ENCODE measurements at places on chromosomes 3 and 15. TPM values are rescaled to one million over a fixed set of nuclear protein-coding genes. Genes with fewer than 3 reads are reported as not detected.

Gene NR2E3
- total RNA-seq, result not detected

Gene CSK
- 200 TPM for total RNA-seq

Gene GNAT1
- not detected for total RNA-seq

Gene TP63
- 2.3 TPM for total RNA-seq

DNA sequence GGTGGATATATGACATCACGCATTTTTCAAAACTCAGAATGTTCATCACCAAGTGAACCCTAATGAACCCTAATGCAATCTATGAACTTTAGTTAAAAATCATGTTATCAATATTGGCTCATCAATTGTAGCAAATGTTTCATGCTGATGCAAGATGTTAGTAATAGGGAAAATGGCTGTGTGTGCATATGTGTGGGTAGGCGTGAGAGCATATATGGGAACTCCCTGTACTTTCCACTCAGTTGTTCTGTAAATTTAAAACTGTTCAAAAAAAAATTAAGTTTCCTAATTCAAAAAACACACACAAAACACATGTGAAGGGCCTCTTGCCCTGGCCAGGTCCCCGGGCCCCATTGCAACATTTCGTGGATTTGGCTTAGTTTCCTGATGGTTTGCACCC is 89.7 kb upstream of the PROK2 start:
- peak; percentile 45 for DNase-seq
- H3K4me1 ChIP-seq, result peaks cover 43% of the 10 kb centered on the region
- H3K36me3 ChIP-seq, result no peaks in the 10 kb centered on the region
- H3K27ac ChIP-seq, result peak overlapping the region; percentile 94

DNA sequence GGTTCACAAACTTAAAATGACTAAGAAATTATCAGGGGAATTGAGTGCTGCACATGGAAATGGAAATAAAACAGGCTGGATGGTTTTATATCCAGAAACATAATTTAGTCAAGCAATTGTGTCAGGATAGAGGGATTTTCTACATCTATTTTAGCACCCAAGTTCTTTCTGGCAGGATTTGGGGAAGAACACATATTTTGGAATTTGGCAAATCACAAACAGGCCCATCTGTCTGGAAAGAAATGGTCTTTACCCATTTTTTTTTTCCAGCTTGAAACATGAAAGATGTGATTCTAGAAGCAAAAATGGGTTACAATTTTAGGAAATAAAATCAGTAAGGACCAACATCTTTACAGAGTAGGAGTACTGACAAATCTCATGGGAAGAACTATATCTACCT is 14.4 kb upstream of the UNC13C start:
- DNase-seq, result no peak
- no peaks in the 10 kb centered on the region for H3K27me3 ChIP-seq
- H3K36me3 ChIP-seq, result no peaks in the 10 kb centered on the region
- H3K4me1 ChIP-seq, result no peaks in the 10 kb centered on the region

GRCh38 chr3:73511571-73512525 is 112.9 kb downstream of the PDZRN3 start:
- H3K27ac ChIP-seq, result no peak overlapping the region
- no peaks in the 10 kb centered on the region for H3K36me3 ChIP-seq
- no peak overlapping the region for H3K4me3 ChIP-seq
- peaks cover 4% of the 10 kb centered on the region for H3K27me3 ChIP-seq

Measured in activated T-cell treated with anti-CD3 and anti-CD28 coated beads, Interleukin-2, amount 50 U/mL, for 72 hours (primary cell).